ENCODE measurements at places on chromosomes 2 and 18.

GRCh38 chr2:41803361-41803760 is 244.5 kb upstream of the PKDCC start:
- no peak for DNase-seq

GRCh38 chr2:138018866-138019688 is 54.8 kb downstream of the HNMT start:
- no peak for DNase-seq

DNA sequence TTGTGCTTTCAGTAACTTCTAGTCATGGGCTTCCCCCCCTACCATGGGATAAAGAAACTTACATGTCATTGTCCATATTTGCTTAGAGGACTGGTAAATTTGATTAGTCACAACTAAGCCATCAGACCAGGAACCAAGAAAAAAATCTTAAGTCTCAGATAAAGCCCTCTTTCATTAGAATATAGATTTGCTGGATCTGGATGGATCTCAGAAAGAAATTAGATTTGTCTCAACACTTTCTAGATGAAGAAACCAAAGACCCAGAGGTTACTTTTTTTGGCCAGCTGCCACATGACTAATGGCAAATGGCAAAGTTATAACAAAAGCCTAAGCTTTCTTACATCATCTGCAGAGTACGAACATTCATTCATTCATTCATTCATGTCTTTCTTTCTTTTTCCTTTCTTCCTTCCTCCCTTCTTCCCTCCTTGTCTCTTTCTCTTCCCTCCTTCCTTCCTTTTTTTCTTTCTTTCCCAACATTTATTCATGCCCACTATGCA is 60.2 kb downstream of the CDCA7 start:
- DNase-seq, result no peak

DNA sequence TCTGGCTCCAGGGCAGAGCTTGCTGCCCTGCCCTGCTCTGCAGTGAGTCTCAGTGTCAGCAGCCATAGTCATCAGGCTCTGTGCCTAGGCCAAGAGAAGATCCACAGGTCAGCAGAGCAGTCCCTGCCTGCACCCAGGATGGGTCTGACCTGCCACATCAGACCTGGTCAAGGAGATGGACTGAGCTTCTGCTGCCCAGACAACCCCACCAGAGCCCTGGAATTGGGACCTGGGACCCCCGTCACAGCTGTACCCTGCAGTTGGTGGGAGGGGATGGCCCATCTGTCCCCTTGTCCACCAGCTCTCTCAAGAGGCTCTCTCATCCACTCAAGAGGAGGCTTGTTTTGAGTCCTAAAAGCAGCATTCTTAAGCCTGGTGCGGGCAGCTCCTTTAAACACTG is 142.6 kb downstream of the TFCP2L1 start:
- no peak for DNase-seq

GRCh38 chr2:56286936-56287335 is 103.1 kb downstream of the CCDC85A start:
- DNase-seq, result no peak

- DNase-seq, result no peak
These were observed 419.5 kb upstream of the CHST9 start for GRCh38 chr18:27604583-27604982.

GRCh38 chr2:79981316-79981715 is 323.2 kb downstream of the LRRTM1 start:
- no peak for DNase-seq

DNA sequence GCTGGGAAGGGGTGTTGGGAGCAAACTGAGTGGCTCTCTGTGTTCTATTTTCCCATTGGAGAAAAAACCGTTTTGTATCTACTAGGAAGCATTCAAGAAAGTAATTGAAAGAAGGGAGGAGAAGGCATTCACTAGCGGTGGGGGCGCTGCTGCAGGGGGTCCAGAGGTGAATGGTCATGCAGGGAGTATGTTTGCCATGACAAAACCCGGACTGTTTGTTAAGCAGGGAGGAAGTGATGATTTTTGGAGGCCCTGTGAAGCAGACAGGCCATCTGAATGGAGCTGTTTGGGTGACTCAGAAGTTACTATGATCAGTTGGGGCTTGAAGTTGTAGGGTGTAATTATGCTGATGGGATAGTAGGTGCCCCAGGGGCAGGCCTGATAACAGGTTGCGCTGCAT is 7.0 kb downstream of the TAF4B start:
- no peak for DNase-seq

DNA sequence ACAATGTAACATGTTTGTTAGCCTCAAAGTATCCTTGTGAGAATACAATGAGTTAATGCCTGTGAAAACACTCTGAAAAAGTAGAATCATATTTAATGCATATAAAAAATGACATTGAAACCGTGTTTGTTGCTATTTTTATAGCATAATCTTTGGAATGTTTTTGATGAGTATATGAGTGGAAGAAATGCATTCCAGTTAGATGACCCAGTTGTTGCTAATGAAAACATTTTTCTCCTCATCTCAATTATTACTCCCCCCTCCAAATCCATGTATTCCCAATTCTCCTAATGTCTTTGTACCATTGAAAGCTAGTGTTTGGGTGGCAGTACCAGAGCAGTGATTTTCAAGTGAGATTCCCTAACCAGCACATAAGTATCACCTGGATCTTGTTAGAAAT is 67.1 kb upstream of the DSEL start:
- DNase-seq, result no peak

DNA sequence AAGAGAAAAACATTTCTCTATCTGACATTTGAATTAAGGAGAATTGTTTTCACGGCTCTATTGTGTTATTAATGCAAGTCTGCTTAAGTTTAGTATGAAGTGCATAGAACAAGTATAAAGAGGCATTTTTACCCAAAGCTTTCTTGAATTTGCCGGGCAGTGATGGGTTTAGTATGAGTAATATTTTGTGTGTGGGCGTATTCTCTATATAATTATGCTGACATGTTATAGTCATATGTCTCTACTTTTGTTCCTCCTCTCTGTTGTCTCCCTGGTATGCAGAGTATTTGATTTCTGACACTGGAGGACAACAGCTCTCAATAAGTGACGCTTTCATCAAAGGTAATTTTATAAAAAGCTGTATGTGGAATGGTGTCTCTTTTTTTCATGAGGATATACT is 45.9 kb downstream of the PIKFYVE start:
- no peak for DNase-seq

DNA sequence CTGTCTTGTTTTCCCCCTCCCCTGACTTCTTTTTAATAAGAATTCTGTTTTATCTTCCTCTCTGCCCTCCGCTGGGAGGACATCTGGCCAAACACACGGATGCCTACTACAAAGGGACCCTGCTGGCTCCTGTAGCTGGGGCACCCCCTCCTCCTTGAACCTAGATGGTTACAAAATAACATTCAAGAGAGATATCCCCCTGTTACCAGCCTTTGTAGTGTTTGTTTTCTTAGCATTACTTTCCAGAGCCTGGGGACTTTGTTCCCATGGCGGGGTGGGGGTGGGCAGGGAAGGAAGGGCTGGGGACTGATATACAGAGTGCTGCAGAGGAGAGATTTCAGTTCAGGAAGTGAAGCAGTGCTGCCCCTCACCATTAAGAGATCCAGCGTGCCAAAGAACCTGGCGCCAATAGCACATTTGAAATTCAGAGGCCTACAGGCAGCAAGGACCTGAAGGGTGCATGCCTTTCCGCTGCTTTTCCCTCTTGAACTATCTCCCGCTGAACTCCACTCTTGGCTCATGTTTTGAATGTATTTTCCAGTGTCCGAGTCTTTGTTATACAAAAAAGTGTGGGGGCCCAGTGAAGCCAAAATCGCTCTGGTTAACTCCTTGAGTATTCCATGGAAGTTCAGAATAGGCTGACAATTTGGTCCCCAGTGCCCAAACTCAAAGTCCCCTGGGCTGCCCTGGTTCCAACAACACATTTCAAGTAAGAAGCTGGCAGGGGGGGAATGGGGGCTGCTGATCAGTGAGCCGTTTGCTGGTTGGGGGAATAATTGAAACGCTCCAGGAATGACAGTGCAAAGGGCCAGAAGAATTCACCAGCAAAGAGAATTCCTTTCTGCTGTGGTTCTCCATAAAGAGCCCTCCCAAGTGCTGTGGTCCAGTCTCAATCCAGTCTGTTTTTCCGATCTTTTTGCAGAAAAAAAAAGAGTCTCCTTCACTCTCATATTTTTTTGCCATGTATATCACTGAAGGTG is 94.8 kb upstream of the THOC1 start:
- DNase-seq, result no peak

GRCh38 chr2:232632904-232633412 is 446 bp upstream of the EFHD1 start:
- no peak for DNase-seq

DNA sequence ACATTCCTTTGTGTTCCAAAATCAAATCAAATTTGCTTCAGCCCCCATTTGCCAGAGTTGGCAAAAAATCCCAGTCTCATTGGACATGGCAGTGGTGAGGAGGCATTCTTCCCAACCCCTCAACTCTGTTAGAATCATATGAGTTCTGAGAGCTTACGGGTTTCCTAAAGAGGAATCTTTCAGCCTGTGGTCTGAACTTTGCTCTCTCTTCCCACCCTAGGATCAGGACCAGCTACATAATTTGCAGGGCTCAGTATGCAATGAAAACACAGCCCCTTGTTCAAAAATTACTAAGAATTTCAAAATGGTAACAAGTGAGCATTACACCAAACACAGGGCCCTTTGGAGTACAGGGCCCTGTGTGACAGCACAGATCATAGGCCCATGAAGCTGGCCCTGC is 47.1 kb upstream of the RMND5A start:
- no peak for DNase-seq

- DNase-seq, result no peak
These were observed 49.1 kb upstream of the GPC1 start for GRCh38 chr2:240386326-240386725.

DNA sequence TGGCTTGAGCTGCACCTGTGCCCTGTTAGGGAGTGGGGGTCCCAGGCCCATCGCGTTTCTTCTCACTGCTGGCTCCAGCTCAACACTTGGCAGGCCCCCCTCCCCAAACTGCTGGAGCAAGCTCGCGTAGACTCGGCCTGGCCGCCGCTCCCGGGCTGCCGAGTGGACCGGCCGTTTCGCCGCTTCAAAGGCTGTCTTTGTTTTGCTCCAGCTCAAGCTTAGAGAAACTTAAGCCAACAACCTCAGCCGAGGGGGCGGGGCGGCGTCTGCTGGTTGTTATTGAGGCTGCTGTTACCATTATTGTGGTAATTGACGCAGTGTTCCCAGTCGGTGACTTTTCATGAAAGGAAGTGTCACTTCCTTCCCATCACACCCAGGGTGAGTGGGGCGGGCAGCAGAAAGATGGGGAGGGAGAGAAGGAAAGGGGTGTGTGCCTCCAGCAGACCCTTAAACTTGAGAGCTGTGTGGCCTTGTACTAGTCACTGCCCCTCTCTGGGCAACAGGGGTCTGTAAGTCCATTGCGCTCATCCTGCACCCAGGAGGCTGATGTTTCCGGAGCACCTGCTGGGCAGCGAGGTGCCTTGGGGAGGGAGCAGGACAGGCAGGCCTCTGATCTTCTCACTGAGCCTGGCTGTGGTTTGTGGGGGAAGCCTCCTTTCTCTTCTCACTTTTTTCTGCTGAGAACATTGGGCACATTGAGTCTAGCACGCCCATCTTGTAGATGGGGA is 2.1 kb downstream of the ARID5A start:
- DNase-seq, result peak; percentile 91

- DNase-seq, result no peak
These were observed 85.6 kb upstream of the TSPYL6 start for GRCh38 chr2:54341656-54342055.

- DNase-seq, result no peak
These were observed 142.4 kb upstream of the ALPP start for GRCh38 chr2:232236200-232236599.

- DNase-seq, result no peak
These were observed 69.9 kb upstream of the NOSTRIN start for GRCh38 chr2:168732506-168732905.

GRCh38 chr18:43034683-43035500 is 80.6 kb downstream of the RIT2 start:
- no peak for DNase-seq

DNA sequence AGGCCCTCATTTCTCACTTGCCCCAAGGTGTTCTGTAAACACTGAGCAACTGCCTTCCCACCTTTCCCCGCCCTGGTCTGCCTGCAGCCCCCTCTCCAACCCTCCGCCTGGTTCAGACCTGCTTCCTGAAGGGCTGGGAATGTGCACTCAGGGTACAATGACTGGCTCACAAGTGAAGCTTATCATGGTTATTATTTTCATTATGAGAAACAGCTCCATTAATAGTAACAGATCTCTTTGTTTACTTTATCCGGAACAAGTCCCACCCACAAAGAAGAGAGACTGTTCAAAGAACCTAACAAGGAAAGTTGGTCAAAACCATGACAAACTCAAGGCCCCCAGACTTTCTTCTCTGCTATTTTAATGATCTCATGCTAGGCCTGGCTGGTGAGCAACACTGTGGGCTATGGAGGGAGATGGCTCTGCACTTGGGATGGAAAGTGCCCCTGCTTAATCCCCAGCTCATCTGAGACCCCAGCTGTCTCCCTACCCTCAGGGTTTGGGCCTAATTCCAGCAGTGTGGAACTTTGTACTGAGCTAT is 36.7 kb downstream of the ARHGAP25 start:
- peak; percentile 39 for DNase-seq

GRCh38 chr2:67604360-67604759 is 207.2 kb downstream of the ETAA1 start:
- no peak for DNase-seq

- no peak for DNase-seq
These were observed 9.2 kb downstream of the TMEM37 start for GRCh38 chr2:119440873-119441272.

GRCh38 chr2:212882626-212883025 is 268.8 kb downstream of the IKZF2 start:
- no peak for DNase-seq

DNA sequence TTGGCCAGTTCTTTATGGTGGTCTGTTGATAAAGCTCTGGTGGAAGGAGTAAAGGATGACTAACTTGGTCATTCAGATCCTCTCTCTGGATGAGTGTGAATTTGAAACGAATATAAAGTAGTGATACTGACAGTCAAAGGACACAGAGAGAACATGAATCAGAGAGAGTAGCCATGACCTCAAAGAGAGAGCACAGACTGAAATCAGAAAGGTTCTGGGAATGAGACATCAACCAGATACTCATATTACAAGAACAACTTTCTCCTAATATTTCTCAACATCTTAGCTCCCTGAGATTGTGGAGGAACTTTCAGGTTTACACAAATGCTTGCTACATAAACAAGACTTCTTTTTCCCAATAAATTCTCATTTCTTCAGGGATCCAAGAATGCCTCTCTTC is 849.1 kb upstream of the CHAC2 start:
- no peak for DNase-seq
